ENCODE measurements at places on chromosomes 16 and 17.

GRCh38 chr17:82750241-82750908 lies 1.5 kb upstream of the TBCD start:
- no peak for DNase-seq

DNA sequence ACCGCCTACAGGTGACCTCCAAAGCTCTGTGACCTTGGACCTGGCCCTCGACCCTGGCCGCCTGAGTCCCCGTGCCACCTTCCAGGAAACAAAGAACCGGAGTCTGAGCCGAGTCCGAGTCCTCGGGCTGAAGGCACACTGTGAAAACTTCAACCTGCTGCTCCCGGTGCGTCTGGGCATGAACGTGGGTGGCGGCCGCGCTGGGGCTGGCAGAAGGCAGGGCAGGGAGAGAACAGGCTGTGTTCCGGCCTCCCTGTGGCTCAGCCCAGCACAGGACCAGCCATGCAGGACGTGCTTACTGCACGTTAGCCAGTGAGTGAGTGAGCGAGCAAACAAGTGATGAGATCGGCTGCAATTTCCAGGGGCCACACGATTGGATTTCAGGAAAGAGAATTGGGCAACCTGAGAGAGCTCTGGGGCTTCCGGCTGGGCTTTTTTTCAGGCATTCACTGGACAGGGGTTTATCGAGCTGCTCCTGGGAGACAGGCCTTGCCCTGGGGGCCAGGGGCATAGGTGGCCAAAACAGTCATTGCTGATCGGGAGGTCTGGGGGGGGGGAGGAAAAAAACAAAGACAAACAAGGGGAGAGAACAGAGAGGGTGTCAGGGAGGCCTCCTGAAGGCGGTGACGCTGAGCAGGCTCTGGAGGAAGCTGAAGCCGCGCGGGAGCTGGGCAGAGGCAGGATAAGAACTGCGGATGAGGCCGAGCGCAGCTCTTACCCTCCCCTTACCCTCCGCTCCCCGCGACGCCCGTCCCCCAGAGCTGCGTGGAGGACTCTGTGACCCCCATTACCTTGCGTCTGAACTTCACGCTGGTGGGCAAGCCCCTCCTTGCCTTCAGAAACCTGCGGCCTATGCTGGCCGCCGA lies 16.9 kb downstream of the ITGAX start:
- DNase-seq = no peak

DNA sequence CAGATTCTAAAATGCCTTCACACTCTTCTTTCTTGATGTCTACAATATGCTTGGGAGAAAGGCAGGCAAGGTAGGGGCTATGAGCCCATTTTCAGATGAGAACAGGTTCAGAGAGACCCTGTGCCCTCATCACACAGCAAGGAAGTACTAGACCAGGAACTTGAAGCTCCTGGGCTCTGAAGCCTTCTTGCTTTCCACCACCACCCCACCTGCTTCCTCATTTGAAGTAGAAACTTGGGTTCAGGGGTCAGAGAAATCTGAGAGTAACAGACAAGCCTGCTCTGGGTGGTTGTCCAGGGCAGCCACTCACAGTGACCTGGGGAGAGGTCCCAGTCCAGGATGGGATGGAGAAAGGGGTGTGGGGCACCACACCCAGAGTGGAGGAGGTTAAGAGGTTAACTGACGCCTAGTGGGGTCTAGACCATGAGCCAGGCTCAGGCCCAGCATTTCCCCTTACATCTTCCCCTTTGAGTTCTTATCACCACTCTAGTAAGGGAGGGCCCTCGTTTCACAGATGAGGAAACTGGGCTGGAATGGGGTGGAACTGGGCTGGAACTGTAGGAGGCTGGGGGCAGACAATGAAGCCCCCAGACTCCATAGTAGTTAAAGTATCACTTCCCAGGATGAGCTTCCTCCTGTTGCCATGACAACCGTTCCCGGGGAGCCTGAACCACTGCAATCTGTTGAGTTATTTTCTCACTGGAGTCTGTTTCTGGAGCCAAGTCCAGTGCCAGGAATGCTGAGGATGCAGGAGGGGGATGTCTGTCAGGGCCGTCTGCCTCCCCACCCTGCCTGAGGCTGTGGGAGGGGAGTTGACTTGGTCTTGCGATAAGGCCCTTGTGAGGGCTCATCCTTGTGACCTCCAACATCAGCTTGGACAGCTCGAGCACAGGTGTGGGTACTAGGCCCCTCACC lies 16.2 kb upstream of the PHF12 start:
- no peak for DNase-seq

- DNase-seq = no peak
Measured at GRCh38 chr17:29246628-29247027, at the start of gene CRYBA1. CRYBA1 (plus strand) TSS chr17:29246859; CDS start chr17:29246864, 5 bp downstream.

DNA sequence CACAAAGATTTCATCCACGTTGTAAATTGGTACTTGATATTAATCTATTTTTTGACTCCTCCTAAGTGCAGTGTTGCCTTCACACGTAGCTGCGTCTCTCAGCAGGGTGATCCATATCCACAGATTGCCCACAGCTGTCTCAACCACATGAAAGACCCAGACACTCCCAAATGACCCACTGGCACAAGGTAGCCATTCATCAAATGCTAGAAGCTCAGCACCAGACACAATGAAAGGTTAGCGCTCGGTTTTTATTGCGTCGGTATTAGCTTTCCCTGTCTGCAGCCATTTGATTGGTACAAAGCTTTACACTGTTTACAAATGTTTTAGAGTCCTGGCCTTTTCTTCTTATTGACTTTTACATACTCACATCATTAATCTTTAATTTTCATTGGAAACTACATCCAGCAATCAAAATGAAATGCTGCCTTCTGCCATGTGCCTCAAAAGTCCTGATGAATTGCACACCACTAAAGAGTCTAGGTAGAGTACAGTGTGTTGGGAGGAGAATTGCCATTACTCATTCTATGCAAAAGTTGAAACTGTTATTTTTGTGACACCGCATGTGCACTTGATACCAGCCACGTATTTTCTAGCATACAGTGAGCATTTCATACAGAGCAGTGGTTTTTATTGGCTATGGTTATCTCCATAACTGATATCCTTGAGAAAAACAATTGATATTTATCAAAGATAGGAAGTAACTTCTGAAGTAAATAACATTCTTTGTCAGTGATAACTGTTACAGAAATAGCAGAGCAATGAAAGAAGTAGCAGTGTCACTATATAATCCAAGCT lies 127.3 kb upstream of the NUDT7 start:
- DNase-seq = no peak

DNA sequence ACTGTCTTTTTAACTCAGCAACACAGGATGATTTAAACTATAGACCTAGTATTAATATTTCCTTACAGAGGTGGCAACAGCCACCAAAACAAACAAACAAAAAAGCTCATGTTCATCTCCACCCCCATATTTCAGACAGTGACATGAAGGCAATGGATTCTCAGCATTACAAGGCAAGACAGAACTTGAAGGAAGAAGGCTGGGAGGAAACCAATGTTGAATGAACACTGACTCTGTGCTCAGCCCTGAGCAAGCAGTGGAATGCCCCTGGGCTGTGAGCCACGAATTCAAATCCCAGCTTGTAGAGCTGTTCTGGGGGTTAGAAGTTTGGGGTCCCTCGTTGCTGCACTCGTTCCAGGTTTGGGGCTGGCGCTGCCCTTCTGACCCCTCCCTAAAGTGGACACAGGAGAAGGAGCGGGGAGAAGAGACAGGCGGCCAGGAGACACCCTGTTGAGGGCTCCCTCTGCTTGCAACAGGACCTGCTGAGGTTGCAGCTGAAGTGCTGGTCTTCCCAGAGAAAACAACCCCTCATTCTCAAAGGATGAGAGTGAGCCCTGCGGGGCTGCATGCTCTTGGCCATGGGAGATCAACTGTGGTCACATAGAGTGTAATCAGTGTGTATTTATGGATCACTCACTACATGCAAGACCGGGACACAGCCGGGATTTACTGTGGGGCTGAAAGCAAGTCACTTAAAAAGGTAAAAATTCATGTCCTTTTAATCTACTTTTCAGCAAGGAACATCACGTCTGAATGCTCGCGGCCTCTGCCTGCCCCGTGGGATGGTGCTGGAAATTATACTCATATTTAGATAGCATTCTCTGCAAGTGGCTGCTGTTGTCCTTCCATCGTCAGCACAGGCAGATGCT lies 34.3 kb downstream of the MYH3 start:
- no peak for DNase-seq

DNA sequence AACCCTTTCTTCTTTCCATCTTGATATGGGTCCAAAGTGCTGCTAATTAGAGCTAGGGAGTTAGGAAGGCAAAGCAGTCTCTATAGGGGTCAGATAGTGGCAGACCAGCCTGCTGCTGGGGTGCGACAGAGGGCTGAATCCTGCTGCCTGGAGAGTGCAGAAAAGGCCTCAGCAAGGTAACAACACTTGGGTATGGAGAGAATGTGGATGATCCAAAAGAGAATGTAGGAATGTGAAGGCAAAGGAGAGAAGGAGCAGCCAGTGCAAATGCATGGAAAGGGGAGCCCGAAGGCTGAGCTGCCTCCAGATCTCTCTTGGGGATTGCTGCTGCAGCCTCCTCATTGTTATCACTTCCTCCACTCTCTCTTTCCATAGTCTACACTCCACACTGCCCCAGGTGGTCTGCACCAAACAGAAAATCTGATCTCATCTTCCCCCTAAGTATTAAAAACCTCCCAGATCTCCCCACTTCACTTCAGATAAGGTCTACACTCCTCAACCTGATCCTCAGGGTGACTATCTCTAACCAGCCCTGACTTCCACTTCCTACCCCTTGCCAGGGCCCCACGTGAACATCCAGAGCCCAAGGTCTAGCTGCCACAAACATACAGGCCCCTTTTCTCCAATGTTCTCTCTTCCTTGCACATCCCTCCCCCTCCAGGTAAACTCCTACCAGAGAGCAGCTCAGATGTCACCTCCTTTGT lies 28.8 kb downstream of the TOM1L2 start:
- no peak for DNase-seq

- no peak for DNase-seq
Measured at GRCh38 chr16:61002479-61003204, 1033.6 kb downstream of the CDH8 start.

DNA sequence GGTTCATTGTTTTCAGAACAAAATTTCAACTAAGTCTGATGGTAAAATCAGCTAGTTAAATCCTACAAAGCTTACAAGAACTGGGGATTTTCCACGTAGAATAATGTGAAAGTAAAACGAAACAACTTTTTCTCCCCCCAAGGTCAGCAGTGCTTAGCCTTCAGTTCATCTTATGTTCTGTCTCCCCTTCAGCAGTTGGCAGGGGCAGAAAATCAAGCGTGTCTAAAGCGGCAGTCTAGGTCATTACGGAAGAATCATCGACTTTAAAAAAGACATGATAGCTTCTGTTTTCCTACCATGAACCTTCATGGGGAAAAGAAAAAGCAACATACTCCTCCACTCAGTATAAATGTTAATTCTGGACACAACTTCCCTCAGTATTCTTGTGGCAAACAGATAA lies 50.7 kb downstream of the GNA13 start:
- DNase-seq = no peak

DNA sequence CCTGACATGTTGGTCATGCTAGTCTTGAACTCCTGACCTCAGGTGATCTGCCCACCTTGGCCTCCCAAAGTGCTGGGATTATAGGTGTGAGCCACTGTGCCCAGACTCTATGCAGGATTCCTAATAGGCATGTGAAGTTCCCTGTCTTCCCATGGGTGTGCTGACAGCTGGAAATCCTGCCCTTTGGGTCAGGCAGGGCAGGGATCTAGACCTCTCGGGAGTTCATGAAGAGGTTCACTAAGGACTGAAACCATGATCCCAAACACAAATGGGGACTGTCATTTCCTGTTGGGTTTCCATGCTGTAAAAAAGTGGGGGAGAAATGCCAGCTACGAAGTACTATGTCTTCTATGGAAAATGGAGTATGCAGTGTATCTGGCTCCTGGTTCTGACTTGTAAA lies 52.1 kb downstream of the HIC1 start:
- no peak for DNase-seq

DNA sequence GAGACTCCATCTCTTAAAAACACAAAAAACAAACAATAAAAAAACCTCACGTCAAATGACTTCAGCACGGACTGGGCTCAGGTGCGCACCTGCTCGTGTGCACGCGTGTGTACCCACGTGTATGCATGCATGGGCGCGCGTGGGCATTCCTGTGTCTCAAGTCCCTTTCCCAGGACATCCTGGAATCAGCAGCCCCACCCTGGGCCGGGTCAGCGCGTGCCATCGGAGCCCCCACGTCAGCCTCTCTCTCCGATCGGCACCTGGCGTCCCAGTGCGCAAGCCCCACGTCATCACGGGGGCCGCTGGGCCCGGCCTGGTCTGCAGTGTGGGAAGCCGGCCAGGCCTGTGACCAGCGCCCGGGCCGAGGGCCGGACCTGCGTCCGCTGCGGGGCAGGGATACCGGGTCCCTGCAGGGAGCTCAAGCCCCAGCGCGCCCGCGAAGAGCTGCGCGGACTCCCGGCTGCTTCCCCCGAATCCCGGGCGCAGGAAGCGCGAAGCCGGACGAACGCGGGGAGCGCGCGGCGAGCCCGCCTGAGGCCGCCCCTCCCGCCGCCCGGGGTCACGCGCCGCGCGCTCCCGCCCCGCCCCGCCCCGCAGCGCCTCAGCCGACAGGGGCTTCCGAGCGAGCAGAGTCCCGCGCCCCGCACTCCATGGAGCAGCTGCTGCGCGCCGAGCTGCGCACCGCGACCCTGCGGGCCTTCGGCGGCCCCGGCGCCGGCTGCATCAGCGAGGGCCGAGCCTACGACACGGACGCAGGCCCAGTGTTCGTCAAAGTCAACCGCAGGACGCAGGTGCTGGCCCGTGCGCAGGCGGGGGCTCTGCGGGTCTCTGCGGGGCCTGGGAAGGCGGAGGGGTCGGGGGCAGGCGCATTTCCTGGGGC lies at the start of gene FN3K:
TSS of gene FN3K (plus strand) at position 629 of the 880 bp plus-strand sequence. CDS start at position 651, 22 bp downstream.
- no peak for DNase-seq

DNA sequence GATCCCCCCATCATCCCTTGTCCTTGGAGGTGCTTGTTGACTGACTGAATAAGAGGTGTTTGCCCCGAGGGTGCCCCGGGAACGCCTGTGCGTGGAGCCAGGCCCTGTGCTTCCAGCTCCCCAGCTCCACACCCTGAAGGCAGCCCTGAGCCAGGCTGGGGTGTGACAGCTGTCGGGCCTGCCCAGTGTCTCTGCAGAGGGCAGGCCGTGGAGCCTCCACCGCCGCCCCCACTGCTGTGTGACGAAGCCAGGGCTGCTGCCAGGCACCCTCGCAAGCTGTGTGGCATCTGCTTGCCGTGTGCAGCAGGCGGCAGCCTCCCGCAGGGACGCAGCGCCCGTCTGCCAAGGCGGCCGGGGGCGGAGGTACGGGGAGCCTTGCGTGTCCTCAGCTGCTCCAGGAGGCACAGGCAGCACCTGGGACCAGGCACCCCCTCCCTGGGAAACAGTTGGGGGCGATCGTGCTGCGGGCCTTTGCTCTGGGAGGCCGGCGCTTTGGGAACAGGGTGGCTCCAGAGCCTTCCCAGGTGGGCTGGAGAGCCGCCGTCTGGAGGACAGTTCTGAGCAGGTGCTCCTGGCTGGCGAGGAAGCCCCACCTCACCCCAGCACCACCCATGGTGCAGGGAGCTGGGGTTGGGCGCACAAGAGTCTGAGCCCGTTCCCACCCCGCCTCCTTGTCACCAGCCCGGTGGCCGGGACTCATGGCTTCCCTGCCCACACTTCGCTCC lies 26.6 kb downstream of the GSE1 start:
- DNase-seq = no peak
